ENCODE measurements at places on chromosomes 7 and 10.

DNA sequence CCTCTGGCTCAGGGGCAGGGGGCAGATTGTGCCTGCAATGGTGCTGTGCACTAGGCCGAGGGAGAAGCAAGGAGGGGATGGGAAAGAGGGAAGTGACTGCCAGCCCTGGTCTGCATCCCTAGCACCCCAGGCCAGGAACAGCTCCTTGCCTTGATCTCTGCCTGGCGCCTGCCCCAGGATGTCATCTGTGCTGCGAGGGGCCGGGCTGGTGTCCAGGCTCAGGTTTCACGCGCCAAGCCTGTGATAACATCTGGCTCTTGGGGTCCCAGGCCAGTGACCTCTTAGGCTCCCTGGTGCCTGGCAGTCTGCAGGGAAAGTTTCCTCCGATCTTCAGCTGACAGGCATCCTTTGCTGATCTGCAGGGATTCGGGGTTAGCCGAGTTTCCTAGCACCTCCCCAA, 193.5 kb upstream of the GPR26 start:
- peak; percentile 84 for DNase-seq

- no peak for DNase-seq
Observed at GRCh38 chr10:110153396-110153795, 54.0 kb upstream of the MXI1 start.

- no peak for DNase-seq
Observed at GRCh38 chr10:100469756-100470155, 6.9 kb downstream of the WNT8B start.

- DNase-seq = no peak
Observed at GRCh38 chr7:14147532-14147931, 158.1 kb upstream of the ETV1 start.

DNA sequence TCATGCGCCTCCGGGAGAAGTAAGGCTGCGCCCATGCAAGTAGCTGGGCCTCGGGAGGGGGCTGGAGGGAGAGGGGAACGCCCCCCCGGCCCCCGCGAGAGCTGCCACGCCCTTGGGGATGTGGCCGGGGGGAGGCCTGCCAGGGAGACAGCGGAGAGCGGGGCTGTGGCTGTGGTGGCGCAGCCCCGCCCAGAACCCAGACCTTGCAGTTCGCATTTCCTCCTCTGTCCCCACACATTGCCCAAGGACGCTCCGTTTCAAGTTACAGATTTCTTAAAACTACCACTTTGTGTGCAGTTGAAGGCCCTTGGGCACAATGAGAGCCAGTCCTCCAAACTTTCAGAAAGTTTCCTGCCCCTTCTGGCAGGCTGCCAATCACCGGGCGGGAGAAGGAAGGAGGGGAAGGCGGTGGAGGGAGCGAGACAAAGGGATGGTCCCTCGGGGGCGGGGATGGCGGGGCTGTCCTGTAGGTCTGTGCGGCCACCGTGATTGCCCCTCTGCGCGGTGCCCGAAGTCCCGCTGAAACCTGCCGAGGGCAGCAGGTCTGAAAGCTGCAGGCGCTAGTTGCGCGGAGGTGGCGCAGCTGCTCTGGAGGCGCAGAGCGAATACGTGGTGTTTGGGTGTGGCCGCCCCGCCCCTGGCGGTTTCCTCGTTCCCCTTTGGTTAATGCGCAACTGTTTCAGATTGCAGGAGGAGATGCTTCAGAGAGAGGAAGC, 2.1 kb downstream of the VIM start:
- DNase-seq = peak; percentile 49

- no peak for DNase-seq
Observed at GRCh38 chr7:20597339-20597738, 18.1 kb upstream of the ABCB5 start.

DNA sequence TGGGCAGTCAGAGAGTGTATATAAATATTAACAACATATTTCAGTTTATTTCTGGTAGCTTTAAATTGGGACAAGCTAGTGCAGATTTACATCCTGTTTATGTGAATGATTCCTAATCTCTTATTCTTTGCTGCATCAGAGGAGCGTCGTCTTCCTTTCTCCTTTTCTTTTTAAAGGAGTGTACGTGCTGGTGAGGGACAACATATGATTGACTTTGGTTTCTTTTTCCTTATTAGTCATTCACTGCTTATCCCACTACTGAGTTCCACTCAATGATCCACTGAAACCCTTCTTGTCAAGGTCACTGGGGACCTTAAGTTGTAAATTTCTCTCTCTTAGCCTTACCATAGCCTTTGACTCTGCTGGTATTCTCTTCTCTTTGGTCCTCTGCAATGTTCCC, 116.3 kb downstream of the EXOC4 start:
- no peak for DNase-seq

All from SK-N-DZ (cell line).